ENCODE measurements at places on chromosomes 6 and 20.

GRCh38 chr20:23622839-23623343 lies 14.9 kb downstream of the CST3 start:
- peak; percentile 67 for DNase-seq

GRCh38 chr20:35342154-35342769 lies 50.0 kb upstream of the FAM83C start:
- no peak for DNase-seq

- no peak for DNase-seq
These were observed 2.8 kb upstream of the DIDO1 start for GRCh38 chr20:62929051-62929538.

GRCh38 chr6:110033749-110034666 lies 55.9 kb downstream of the GPR6 start:
- DNase-seq = no peak

- DNase-seq = peak; percentile 15
These were observed 32.1 kb upstream of the ID4 start for GRCh38 chr6:19805129-19805481.

DNA sequence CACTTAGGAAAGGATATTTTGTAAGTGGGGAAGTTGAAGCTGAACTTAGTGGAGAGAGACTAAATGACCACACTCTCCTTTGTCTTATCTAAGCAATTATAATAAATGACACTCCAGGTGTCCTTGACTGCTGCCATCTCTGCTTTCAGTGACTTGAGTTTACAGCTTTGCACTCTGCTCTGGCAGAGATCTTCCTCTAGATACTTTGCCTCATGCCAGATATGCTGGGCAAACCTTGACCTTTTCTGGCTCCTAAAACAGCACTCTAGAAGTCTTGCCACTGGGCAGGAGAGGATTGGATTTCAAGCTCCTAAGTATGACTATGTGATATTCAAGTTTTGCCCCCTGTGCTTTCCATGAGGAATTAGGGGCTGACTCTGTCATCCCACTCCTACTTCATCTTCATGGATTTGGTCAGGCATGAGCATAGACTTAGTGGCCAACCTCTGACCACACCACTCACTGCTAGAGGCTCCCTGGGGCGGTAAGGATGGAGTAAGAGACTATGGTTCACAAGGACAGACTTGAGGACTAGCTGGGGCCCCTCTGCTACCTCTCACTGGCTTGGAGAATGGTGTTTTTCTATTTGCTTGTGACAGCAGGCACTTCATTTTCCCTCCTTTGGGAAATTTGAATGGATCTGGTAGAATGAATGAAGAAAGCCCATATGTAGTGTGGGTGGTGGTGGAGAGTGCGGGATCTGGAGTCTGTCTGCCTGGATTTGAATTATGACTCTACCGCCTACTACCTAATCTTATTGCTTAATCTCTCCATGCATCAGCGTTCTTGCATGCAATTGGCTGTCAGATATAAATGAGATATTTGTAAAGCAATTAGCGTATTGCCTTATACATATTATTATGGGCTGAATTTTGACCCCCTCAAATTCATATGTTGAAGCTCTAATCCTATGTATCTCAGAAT lies 191.4 kb downstream of the REV3L start:
- DNase-seq = no peak
